Hematopoietic multipotent progenitor cell (in vitro differentiated cells): ENCODE measurements at places on chromosomes 1 and 21.

DNA sequence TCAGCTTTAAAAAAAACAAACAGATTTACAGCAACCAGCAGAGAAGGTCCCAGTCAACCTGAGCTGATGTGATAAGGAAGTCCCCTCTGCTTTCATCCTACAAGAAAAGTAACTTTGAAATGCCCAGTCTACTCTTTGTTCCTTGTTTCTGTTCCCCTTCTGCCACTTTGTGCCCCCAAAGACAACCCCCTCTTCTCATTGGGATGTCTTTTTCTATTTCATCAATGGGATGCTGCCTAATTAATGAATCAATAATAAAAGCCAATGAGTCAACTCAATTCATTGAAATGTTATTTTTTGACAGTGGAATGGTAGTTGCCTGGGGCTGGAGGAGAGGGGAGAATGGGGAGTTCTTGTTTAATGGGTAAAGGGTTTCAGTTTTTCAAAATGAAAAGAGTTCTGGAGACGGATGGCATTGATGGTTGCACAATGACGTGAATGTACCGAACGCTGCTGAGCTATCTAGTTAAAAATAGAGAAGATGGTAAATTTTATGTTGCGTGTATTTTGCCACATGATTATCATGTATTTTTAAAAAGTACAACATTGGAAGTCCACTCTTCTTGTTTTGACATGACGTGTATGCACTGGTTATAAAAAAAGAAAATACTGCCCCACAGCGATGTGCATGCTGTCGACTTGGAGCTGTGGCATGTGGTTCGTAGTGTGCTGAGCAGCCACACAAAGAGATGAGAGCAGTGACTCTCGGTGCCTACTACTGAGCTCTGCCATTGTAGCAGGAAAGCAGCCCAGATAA, 22.4 kb upstream of the PADI2 start:
- DNase-seq: no peak

- no peak for DNase-seq
Measured at GRCh38 chr1:63746129-63746864, 27.5 kb upstream of the ROR1 start.

- no peak for DNase-seq
Measured at GRCh38 chr1:101485712-101486111, 248.9 kb downstream of the S1PR1 start.

DNA sequence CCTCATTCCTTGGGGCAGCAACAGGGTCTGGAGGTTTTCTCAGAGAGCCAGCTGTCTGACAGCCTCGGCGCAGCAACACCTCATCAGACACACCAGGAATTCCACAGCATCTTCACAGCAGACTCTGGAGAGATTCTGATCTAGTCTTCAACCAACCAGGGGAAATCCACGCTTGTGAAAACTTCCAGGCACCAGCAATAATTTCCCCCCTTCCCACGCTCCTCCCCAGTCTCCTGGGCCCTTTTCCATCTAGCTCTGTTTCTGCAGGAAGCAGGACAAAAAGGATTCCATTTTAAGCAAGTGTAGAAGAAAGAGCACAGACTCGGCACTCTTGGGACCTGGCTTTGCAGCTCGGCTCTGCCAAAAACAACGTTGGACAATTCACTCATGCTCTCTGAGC, 44.3 kb upstream of the CAPZB start:
- no peak for DNase-seq

GRCh38 chr1:47765236-47765635, 231.9 kb downstream of the TRABD2B start:
- DNase-seq: no peak

DNA sequence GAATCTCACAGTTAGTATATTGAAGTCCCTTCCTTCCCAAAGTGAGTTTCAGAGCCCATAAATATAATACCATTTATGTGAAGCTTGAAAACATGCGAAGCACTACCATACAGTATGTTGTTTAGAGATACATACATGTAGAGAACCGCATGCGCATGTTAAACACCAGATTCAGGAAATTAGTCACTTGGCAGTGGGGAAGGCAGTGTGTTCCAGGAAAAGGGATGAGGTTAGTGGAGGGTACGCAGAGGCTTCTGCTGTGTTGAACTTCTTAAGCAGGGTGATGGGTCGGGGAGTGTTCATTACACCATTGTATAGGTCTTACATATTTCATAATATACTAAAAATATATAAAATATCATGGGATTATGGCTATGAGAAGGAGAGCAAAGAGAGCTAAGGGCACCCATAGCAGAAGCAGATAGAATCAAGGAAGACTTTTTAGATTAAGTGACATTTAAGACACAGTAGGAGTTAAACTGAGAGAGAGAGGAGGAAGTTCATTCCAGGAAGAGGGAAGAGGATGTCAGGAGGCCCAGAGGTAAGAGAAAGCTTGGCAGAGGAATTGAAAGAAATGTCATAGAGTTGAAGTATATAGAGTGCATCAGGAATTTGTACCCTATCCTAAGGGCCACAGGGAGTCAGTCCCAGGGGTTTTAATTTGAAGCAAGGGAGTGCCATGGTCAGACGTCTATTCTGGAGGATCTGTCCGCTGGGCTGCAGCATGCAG, 43.5 kb upstream of the SARS1 start:
- no peak for DNase-seq

DNA sequence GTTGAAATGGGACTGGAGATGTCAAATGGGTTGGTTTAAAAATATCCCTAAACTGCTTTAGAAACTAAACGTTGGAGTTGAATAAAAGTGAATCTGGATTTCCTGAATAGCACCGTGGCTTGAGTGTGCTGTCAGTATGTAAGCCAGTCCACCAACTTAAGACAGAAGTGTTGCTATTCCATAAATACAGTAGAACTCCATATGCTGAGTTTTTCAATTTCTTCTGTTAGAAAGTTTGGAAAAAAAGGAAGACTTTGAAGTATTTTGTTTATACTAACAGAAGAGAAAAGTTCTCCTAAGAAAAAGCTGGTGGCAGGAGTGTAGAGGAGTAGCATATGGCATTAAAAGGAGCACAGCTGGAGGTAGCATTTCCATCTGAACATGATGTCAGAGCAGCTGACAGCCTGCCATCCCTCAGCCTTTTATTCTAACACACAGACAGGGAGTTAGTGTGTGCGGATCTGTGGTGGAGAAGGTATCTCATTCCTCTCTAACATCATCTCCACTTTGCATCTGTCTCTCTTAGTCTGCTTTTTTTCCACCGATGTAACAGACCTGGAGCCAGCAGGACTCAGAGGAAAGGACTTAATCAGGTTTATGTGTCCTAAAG, at the start of gene ZBTB18:
ZBTB18 (plus strand) TSS at position 449 of the 610 bp plus-strand sequence; CDS start at position 598, 149 bp downstream.
- no peak for DNase-seq

DNA sequence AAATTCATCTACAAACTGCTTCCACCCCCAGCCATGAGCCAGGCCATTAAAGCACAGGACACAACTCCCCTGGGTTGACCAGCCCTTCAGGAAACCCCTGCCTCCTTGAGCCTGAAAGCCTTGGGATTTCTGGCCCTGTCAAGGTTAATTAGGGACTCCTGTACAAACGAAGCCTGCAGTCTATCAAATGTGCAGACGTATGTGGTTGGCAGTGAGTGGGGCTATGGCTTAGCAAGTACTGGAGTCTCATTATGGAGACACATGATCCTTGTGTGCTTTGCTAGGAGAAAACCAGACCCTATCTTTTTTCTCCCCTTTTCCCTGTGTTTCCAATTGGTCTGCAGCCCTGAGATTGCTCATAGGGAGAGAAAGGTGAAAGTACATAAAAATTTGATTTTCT, 588.3 kb upstream of the USP24 start:
- DNase-seq: no peak

- DNase-seq: no peak
Measured at GRCh38 chr1:223266632-223267172, 97.3 kb downstream of the SUSD4 start.

DNA sequence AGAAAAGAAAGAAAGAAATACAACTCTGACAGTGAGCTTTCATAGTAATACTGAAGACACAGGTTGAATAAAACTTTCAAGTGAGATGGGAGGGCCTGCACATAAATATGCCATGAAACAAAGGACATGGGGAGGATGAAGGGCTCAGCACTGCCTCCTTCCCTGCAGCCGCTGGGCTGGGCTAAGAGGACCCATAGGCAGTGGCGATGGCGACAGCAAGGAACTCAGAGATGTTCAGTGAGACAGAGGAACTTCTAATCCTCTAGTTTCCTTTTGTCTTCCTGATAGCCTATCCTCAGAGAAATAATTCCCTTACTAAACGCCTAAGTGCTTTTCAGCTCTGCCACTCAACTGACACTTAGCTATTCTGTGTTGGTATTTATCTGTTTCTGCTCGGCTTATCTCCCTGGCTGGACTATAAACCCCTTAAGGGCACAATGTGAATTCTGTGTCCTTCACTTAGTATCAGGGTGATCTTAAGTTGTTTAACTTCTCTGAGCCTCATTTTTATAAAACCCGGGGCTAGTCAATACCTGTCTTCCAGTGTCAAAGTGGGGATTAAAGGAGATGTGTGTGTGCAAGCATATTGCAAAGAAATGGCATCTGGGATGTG, 24.4 kb upstream of the IER5 start:
- DNase-seq: no peak

- no peak for DNase-seq
Measured at GRCh38 chr1:14003552-14003951, 303.6 kb downstream of the PRDM2 start.

GRCh38 chr1:227913396-227913763, 34.4 kb downstream of the WNT9A start:
- DNase-seq: no peak

DNA sequence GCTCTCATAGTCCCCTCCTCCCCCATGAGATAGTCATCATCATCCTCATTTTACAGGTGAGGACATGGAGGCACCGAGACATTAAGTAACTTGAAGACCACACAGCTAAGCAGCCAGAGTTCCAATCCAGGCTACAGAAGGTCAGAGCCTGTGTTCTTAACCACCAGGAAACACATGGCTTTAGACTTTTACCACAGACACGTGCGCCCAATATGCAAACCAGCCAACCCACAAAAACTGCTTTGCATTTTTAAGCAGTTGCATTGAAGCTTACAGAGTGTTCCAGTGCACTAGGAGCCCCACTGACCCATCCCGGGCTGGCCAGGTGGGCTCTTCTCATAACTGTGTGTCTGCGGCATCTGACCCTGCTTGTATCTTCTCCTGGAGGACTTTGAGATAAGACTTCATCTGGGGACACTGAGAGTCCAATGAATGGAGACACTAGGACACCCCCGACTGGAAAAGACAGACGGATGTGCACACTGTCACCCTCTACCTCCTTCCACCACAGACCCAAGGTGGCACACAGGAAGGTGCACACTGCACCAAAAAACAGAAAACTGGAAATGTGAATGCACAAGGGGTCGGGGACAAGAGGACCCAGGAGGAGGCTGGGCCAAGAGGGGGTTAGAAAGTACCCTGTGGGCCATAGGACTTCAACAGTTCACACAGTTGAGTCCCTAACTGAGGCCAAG, 56.4 kb downstream of the ETS2 start:
- peak; percentile 85 for DNase-seq

DNA sequence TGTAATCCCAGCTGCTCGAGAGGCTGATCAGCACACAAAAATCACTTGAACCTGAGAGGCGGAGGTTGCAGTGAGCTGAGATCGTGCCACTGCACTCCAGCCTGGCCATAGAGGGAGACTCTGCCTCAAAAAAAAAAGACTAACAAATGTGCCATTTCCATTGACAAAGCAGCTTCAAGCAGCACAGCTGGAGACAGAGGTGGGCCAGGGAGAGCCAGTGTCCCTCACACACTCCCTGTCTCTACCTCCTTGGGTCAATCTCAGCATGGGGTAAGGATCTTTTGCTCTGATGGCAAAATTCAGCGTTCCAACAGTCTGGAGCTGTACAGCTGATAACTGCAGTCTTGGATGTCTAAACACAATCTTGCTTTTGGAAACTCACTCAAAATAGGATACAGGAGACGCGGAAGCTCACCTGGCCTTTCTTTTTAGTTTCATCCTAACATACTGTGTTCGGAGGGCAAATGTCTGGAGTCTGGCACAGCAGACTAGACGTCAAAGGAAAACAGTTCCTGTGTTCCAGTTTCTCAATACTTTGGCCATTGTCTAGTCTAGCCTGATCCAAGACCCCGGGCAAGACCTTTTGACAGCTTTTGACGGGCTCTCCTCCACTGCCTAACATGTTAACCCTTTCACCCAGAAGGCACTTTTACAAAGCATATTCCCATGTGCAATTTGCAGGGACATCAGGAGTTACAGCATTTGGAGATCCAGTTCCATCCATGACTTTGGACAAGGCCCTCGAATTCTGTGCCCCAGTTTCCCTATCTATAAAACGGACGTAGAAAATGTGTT, 2.9 kb downstream of the RCC2 start:
- no peak for DNase-seq

- no peak for DNase-seq
Measured at GRCh38 chr1:160821627-160822026, 25.7 kb downstream of the LY9 start.

GRCh38 chr1:8384088-8384487, 66.2 kb downstream of the SLC45A1 start:
- no peak for DNase-seq

DNA sequence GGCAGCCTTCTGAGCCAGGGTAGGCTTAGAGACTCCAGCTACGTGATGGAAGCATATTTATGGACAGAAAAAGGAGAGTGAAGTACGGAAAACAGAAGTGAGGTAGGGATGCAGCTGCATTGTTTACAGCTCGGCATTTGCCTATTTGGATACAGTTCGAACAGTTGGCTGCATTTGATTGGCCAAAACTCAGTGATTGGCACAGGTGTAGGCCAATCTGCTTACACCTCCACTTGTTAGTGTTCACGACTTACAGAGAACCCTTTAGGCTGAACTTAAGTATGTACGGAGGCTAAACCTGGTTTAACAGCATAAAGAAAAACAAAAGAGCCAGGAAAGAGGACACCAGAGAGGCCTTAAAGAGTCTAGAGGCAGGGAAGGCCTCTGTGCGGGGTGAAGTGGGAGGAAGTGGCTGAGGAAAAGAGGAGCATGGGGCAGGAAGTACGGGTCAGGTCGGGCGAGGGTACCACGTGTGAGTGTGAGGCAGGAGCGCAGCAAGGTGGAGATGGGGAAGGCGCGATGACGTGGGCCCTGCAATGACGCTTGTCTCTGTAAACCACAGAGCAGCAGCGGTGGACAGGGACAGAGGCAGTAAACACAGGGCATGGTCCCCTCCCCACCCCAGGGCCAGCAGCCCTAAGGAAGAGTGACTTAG, 32.0 kb downstream of the RSPH1 start:
- DNase-seq: peak; percentile 47

DNA sequence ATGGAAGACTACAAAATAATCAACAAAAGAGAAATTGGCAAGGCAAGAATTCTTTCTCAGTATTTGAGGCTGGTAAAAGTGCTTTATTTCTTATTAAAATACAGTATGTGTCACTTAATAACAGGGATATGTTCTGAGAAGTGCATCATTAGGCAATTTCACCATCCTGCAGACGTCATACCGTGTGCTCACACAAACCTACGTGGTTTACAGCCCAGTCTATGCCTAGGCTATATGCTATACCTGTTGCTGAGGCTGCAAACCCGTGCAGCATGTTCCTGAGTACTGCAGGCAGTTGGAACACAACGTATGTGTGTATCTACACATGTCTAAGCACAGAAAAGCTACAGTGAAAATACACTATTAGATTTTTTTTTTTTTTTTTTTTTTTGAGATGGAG, 2.7 kb upstream of the CCDC27 start:
- DNase-seq: no peak

- DNase-seq: no peak
Measured at GRCh38 chr1:182888736-182889531, 49.8 kb downstream of the DHX9 start.
